ENCODE measurements at places on chromosomes 4 and X.

DNA sequence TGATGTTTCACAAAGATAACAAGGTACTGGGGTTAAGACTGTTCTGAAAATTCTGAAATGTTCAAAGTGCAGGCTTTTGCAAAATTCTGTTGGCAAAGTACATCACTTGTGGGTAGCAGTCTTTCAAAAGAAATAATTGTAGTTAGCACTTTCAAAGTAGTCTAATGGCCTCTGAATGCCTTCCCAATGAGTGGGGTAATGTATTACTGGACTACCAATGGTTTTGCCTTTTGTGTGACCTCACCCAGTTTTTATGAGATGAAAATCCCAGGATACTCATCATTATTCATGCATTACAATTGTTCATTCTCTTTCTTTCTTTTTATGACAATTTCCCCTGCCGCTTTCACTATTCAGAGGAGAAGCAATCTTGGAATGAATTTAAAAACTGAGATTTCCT lies 686.1 kb downstream of the GLUD2 start:
- DNase-seq = no peak

- DNase-seq = no peak
These were observed 25.6 kb upstream of the CORIN start for GRCh38 chr4:47863486-47863885.

DNA sequence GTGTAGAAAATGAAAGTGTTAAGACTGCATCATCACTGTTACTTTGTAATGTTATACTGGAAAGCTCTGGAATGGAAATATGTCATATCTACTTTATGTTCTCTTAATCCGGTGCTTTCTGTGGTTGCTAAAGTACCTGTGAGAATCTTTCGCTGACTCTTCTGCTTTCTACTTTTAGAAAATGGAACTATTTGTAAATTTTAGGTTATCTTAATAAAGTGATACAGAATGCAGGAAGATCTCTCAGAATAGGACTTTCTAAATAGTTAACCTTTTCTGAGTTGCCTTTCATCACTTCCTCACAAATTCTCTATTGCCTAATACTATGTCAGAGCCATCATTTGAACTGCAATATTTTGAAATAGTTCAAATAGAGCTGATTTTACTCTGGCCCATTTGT lies 69.3 kb downstream of the BMP2K start:
- DNase-seq = peak; percentile 7

DNA sequence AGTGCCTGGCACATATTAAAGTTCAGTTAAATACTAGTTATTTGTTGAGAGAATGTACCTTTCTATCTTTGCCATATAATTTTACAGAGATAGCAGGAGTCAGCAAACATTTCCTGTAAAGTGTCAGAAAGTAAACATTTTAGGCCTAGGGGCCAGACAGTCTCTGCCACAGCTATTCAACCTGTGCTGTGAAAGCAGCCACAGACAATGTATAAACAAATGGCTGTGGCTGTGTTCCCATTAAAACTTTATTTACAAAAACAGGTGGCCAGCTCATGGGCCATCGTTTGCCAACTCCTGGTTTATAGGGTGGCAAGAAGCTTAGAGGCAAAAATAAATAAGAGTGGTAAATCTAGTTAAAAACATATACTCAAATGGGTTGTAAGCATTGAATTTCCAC lies 34.0 kb upstream of the BRS3 start:
- no peak for DNase-seq

DNA sequence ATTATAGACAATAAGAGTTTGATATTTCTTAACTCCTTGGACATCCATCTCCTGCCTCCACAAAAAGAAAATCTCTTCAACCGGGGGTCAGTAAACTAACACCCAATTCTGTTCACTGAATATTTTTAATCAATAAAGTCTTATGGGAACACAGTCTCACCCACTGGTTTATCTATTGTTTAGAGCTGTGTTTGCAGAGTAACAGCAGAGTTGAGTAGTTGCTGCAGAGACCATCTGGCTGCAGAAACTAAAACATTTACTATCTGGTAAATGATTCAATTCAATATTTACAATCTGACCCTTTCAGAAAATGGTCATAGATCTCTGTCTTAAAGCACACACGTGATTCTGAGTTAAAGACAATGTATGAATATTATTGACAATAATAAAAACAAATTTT lies 94.0 kb downstream of the TMA16 start:
- no peak for DNase-seq

GRCh38 chr4:110108960-110109359 lies 89.5 kb downstream of the ELOVL6 start:
- no peak for DNase-seq
